ENCODE measurements at places on chromosomes 1 and 21. TPM values are rescaled to one million over a fixed set of nuclear protein-coding genes. Genes with fewer than 3 reads are reported as not detected.

DNA sequence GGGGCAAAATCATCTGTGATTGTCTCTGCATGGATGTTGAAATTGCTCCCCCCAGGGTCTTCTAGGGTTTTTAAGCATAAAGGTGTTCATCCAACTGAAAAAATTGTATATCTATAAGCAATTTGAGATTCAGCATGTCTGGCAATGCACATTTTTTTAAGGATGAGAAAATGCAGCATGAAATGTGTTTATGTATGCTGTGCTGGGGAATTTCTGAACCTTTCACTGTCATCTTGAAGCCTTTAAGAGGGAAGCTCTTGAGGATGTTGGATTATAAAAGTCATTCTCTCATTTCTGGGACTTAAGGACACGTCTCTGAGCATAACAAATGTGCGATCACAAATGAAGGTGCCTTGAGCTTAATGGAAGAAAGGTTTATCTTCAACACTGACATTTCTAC is 9.4 kb downstream of the OVAAL start:
- DNase-seq, result no peak
- H3K27ac ChIP-seq, result no peak overlapping the region
- H3K4me3 ChIP-seq, result no peak overlapping the region
- H3K36me3 ChIP-seq, result no peaks in the 10 kb centered on the region
- H3K27me3 ChIP-seq, result no peaks in the 10 kb centered on the region
- peaks cover 3% of the 10 kb centered on the region for H3K4me1 ChIP-seq

DNA sequence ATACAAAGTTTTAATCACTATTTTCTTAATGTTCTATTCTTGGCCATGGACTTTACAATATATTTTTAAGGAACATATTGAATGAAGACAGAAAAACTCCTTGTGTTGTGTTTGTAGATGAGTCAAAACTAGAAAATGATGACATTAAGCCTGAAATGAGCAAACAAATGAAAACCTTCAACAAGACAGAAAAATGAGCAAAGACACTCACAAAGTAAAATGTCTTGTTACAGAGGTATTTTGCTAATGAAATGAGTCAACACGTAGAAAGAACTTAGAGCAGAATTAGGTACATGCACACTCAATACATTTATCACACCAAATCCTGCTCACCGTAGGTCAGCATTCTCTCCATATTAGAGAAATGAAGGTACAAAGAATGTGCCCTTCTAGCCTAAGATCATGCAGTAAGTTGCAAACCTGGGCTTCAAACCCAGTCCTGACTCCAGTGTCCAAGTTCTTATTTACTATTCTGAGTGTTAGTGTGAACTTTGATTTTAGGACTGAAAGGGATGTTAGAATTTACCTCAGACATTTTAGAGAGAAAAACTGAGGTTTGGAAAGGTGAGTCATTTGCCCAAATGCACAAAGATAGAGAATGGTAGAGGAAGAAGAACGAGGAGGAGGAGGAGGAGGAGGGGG is 133.9 kb upstream of the SGIP1 start:
- no peaks in the 10 kb centered on the region for H3K27me3 ChIP-seq
- no peak overlapping the region for H3K27ac ChIP-seq
- H3K4me3 ChIP-seq, result no peak overlapping the region
- no peaks in the 10 kb centered on the region for H3K36me3 ChIP-seq

The HTR6 gene
- total RNA-seq, result not detected

DNA sequence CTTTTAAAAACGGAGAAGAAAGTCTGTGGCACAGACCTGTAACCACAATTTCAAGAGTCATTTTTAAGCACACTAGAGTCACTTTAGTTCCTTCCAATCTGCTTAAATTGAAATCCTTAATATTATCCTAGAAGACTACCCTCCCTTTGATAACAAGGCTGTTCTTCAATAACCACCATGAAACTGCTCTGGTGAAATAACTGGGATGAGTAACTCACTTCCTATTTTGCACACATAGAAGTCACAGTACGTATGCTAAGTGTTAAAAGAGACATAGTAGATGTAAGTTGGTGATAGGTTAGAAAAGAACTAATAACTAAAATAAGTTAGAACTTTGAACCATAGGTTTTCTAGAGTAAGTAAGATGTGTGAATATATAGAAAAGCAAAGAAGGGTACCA is 107.8 kb downstream of the NME7 start:
- no peak overlapping the region for H3K4me3 ChIP-seq
- no peak overlapping the region for H3K27ac ChIP-seq
- no peaks in the 10 kb centered on the region for H3K4me1 ChIP-seq
- no peak for DNase-seq

The TAF12 gene
- 69.9 TPM for total RNA-seq

- H3K4me1 ChIP-seq, result no peaks in the 10 kb centered on the region
- no peaks in the 10 kb centered on the region for H3K36me3 ChIP-seq
- H3K27me3 ChIP-seq, result no peaks in the 10 kb centered on the region
- H3K27ac ChIP-seq, result no peak overlapping the region
- H3K4me3 ChIP-seq, result no peak overlapping the region
Observed at GRCh38 chr1:226322986-226323385, 14.0 kb upstream of the LIN9 start.

The CD5L gene
- not detected for total RNA-seq

- H3K27me3 ChIP-seq, result no peaks in the 10 kb centered on the region
- no peak overlapping the region for H3K27ac ChIP-seq
- H3K4me1 ChIP-seq, result peaks cover 9% of the 10 kb centered on the region
- DNase-seq, result no peak
- no peaks in the 10 kb centered on the region for H3K36me3 ChIP-seq
Observed at GRCh38 chr1:230906226-230906625, 37.9 kb upstream of the C1orf198 start.

DNA sequence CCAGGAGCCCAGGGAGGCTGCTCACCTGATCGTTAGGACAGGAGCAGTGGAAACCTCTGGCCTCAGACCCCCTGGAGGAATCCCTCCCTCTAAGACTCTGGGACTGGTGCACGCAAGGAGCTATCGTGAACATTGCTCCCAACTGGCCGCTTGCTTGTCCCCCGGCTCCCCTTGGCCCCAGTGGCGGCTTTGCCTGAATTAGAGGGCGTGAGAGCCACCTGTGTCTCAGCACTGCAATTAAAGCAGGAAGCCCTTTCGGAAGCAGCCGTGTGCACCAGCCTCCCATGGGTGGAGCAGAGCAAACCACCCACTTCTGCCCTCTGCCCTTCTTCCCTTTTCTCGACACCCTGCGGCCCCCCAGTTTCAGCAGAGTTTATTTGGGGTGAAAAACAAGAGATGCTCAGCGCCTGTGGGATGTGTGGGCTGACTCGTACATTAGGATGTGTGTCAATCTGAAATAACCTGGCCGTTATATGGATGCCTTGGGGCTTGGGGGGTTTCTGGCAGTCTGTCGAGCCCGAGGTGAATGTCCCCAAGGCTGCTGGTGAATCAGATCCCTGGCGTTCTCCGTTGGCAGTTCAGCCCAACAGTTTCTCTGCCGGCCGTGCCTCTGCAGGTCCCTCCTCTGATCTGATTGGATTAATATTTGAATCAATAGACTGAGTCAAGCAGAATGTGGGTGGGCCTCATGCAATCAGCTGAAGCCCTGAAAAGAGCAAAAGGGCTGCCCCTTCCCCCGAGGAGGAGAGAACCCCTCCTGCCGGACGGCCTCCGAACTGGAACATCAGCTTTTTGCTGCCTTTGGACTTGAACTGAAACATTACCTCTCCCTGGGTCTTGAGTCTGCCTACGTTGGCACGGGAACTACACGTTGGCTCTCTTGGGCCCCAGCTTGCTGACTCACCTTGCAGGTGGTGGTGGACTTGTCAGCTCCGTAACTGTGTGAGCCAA is 7.3 kb upstream of the UMODL1 start:
- DNase-seq, result no peak
- H3K27ac ChIP-seq, result no peak overlapping the region
- H3K36me3 ChIP-seq, result no peaks in the 10 kb centered on the region
- H3K4me1 ChIP-seq, result no peaks in the 10 kb centered on the region
